ENCODE measurements at places on chromosomes 2 and 18.

DNA sequence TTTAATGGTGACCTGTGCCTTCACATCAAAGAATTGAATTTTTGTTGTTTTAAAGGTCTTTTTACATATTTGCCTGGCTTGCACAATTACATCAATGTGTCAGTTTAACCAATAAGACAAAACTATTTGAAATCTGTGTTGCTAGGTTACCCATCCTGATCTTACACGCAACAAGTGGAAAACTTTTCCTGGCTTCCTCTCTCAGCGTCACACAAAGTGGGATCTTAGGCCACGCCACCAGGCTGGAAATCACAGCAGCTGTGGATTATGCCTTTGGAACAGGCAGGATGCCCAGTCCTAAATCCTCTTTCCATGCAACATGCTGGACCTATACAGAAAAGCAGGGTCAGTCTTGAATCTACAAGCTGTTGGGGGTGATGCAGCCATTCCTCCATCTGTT is 298.2 kb upstream of the HNRNPA3 start:
- no peak for DNase-seq

DNA sequence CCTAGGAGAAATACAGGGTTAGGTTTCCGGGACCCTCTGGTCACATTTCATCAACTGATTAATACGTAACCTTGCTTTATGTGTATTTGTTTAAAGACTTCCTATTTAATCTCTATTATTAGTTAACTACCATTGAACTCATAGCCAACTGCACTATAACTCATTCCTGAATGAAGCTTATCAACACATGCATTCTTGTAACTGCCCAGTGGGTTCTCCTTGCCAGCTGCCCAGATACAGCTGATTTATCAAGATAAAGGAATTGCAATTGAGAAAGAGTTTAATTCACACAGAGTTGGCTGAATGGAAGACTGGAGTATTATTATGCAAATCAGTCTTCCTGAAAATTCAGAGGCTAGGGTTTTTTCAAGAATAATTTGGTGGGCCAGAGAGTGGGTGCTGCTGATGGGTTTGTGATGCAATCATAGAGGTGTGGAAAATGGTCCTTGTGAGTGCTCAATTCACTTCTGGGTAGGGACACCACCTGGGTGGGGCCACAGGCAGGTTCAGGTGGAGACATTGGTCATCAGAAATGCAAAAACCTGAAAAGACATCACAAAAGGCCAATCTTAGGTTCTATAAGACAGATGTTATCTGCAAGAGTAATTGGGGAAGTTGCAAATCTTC is 21.1 kb upstream of the NOSTRIN start:
- no peak for DNase-seq

DNA sequence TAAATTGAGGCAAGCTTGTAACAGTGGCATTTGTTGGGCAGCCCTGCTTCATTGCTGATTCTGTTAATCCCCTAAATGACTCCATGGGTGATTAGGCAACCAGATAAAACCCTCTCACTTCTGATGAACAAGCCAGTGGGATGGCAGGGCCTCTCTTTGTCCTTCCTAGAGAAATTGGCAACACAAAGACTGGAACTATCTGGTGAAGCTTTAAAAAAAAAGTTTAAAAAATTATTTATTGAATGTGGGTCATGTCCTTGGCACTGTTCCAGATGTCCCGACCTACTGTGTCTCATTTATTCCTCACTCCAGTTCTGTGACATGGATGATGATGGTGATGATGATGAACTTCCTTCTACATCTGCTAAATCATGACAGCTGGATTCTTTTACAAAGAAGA is 30.8 kb downstream of the NRP2 start:
- no peak for DNase-seq

- DNase-seq, result no peak
These were observed 136.2 kb downstream of the SP100 start for GRCh38 chr2:230552181-230552580.

DNA sequence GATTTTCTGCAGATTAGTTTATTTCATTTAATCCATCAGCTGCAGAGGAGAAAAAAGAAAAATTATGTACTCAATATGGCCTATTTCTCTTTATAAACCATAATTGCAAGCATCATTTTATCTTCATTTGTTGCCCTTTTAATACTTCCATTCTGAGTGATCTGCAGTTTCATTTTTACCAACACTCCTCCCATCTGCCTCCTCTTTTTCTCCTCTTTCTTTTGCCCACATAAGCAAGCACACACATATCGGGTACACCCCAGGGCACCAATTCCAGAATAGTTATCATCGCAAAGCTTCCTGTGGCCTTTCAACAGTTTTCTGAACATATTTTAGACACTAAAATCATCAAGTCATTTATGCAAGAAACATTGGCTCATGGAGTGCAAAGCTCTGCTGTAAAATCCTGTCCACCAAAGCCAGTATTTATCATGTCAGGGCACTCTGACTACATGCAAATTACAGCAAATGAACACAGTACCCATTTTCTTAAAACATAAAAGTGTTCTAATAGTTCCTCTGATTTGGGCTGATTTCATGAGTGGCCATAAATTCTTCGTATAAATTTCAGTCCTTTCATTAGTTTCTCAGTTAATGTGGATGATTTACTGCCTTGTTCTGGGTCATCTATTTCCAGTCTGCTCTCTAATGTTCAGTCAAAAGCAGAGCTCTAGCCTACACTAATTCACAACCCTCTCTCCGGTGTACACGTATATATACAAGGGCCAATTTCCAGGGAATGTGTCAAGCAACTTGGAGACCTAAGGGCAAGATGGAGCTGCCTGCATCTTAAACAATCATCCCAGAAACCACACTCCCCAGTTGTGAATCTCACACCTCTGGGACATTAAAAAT is 281.3 kb downstream of the STK39 start:
- no peak for DNase-seq

All from T-helper 2 cell treated with Interferon-gamma antibody and Interleukin-4, amounts not matched to agents 5 μg/mL and 100 μg/mL, for 36 hours (primary cell).